ENCODE measurements at places on chromosomes 4 and X.

DNA sequence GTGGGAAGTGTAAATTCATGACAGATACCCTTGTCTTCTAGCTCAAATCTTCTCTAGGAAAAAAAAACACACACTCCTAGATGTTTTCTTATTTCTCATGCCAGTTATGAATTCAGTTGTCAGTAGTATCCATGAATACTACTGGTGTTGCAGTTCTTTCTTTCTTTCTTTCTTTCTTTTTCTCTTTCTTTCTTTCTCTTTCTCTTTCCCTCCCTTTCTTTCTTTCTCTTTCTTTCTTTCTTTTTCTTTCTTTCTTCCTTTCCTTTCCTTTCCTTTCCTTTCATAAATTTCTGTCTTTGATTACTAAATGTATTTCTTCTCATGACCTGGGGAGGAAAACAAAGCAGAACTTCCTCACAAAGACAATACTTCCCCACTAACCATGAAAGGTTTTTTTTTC, 253.8 kb downstream of the PCDH7 start:
- no peak for DNase-seq

- no peak for DNase-seq
These were observed 93.8 kb upstream of the CLCN4 start for GRCh38 chrX:10062980-10063379.

GRCh38 chr4:26050212-26050643, 136.2 kb downstream of the SMIM20 start:
- DNase-seq = peak; percentile 2

DNA sequence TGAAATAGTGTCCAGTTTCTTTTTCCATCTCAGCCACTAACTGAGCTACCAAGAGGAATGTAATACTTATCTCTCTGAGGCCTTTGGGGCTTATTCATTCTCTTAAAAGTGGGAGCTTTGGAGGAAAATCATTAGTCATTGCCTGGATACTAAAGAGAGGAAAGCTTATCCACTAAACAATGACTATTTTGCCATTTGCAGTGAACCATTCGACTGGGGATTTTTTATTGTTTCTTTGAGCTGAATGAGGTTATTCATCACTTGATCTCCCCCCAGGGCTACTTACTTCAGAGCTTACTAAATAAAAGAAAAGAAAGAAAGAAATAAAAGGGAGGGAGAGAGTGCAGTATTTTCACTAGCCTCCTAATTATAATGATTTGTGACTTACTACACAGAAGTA, 1329.5 kb upstream of the TENM3 start:
- DNase-seq = no peak

DNA sequence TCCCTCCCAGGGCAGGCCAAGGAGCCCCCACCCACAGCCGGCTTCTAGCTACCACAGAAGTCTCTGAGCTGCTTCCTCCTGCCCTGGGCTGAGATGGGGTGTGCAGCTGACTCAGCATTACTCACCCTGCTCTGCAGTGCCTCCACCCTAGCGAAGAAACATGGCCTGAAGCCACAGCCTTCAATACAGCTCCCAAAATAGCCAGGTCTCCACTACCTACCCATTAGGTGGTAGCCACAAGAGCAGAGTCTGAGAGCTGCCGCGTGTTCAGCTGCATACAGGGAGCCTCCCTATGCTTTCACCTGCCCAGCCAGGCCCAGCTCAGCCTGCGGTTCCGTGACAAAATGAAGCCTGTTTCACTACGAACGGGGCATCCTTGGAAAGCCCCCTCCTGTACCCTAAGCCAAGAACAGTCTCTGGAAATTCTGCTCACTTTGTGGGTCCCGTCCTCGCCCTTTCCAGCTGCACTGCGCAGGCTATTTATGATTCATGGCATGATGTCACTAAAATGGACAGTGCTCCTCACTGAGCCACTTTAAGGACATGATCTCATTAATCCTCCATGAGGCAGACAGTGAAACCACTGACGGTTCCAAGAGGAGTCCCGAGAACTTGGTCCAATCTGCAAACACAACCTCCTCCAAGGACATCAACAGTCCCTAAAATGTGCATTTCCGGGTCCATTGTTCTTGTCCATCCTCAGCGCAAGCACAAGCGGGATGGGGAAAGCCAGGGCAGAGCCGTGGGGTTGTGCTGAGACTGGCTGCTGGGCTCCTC, 20.2 kb downstream of the WDR1 start:
- no peak for DNase-seq

DNA sequence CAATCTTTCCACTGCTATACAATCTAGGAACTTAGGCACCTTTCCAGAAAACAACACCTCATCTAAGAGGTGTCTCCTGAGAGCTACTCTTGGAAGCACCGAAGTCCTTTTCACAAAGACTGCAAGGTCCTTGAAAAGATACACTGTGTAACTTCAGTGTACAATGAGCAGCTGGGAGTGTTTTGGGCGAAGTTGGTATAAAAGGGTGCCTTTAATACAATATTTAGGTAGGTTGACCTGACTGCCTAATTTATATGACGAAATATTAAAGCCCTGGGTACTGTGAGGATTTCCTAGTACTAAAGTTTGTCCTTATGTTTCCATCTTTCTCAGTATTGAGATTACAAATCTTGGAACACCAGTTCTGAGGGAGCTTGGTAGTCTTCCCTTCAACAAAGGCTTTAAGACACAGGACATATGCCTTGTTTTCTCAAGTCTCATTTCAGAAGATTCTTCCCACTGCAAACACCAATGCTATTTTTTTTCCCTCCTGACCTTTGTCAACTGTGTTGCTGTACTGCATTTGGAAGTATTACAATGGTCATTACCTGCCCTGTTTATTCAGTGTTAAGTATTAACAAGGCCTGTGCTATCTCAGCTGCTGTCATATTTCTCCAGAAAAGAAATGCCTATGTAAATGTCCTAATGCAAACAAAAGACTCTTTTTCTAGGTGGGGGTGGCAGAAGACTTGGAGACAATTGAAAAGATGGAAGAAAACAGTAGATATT, 134.2 kb downstream of the MAML3 start:
- DNase-seq = no peak

DNA sequence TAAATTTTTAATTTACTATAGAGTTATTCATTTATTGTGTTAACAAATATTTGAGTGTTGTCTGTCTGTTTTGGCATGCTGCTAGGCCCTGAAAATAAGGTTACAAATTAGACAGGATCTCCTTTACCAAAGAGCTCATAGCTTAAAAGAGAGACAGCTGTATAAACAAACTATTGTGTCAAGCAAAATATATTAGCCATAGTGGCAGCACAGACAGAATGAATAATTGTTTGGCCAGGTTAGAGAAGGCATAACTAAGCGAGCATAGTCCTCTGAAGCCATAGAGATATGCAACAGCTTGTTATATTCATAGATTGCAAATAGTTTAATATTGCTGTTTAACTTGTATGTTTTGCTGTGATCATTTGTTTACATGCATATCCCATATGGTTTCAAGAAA, 66.7 kb upstream of the NDUFC1 start:
- DNase-seq = no peak

DNA sequence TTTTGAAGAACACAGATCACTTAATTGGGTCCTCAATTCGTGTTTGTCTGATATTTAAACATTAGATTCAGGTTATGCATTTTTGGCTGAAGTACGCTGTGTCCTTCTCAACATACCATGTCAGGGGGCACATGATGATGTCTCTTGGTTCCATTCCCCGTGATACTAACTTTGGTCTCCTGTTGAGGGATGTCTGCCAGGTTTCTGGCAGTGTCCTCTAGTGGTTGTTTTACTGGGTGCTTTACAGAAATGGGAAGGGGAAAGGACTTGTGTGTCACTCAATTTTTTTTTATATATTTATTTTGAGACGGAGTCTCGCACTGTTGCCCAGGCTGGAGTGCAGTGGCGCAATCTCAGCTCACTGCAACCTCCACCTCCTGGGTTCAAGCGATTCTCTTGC, 58.2 kb downstream of the WWC2 start:
- no peak for DNase-seq

GRCh38 chr4:8777320-8778196, 94.1 kb downstream of the HMX1 start:
- DNase-seq = no peak

- no peak for DNase-seq
These were observed 297.5 kb downstream of the ARHGAP24 start for GRCh38 chr4:85772470-85772869.
